ENCODE measurements at places on chromosomes 5 and 9.

- DNase-seq, result peak; percentile 48
Measured at GRCh38 chr9:98491828-98492227, 216.9 kb downstream of the GABBR2 start.

- no peak for DNase-seq
Measured at GRCh38 chr5:176941951-176942350, 42.8 kb upstream of the HK3 start.

- DNase-seq, result no peak
Measured at GRCh38 chr5:167358868-167359492, 932.5 kb upstream of the WWC1 start.

DNA sequence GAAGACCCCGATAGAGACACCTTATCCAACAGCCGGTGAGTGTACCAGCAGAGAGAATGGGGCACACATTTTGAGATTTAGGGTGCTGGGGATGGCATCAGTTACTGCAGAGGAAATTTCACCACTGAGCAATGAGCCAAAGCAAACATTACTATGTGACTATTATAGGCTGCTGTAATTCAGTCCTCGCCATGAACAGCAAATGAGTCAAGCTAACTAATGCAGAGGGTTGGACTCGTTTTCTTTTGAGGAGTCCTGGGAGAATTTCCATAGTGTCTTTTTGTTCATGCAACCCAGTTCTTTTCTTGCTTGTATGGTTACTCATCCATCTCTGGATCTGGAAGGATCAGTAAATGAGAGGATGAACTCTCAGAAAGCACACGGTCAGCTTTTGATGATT lies 323.8 kb downstream of the PSAT1 start:
- peak; percentile 60 for DNase-seq

- no peak for DNase-seq
Measured at GRCh38 chr5:77425998-77426659, 66.0 kb downstream of the WDR41 start.

DNA sequence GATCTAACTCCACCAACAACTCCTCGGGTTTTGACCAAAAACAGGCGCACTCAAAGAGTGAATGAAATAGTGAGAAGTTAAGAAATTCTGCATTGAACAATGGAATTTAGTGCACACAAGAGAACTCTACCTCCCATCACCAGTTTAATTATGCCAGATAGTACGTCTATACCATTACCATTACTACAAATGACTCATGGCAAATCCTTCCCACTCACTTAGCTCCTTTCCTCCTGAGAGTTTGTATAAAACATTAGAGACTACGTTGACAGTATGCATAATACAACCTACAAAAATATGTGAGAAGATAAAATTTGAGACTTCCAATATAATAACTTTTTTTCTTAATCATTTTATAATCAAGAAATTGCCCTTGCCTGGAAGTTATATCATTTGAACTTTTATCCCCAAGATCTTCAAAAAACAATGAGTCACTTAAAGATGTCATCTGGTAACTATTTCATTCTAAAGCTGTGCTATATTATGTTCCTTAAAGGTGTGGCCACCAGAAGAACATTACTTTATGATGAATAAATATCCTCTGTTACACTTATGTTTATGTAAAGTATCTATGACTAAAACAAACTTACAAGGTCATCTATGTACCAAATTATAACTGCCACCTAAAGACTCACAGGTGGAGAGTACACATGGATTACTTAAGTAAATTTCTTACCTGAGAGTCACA lies 297.9 kb upstream of the PTGER4 start:
- DNase-seq, result no peak

DNA sequence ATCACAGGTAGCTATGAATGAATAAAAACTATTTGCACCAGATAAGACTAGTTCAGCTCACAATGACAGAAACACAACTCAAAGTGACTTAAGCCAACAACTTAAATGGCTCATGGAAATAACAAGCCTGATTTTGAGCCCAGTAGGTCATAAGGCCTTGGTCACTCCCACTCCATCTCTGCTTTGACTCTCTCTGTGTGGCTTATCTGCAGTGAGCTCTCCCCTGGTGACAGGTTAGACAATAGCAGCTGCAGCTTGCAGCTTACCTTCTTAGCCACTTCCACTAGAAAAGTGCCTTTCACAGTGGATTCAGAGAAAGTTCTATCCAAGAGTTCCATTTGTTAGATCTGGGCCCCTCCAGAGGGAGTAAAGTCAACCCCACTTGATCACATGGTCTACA lies 315.7 kb downstream of the RAB3C start:
- DNase-seq, result no peak

- DNase-seq, result no peak
Measured at GRCh38 chr5:139926797-139927503, 116.1 kb downstream of the NRG2 start.

DNA sequence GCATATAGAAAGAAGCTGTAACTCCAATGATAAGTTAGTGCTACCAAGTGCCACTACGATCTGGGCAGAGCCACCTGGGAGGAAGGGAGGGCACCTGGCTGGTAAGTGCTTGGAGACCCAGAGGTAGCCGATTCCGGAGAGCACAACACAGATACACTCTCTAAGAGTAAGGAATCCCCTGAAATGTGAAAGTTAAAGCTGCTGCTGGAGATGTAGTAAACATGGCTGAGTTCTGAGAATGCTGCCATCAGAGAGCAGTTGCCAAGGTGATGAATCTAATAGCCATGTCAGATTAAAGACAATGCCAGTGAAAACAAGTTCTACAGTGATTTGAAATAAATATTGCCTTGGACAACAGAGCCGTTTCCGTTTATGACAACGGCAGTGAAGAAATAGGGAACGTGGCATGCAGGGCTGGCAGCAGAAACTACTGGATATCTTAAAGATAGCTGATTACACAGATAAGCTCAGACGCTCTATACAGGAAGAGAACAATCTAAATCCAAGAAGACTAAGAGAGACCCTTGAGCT lies 561.2 kb upstream of the C9orf72 start:
- no peak for DNase-seq

GRCh38 chr9:137057545-137057944 lies 3.7 kb upstream of the ENTPD2 start:
- no peak for DNase-seq
